ENCODE measurements at places on chromosomes 13 and 19. TPM values are rescaled to one million over a fixed set of nuclear protein-coding genes. Genes with fewer than 3 reads are reported as not detected.

DNA sequence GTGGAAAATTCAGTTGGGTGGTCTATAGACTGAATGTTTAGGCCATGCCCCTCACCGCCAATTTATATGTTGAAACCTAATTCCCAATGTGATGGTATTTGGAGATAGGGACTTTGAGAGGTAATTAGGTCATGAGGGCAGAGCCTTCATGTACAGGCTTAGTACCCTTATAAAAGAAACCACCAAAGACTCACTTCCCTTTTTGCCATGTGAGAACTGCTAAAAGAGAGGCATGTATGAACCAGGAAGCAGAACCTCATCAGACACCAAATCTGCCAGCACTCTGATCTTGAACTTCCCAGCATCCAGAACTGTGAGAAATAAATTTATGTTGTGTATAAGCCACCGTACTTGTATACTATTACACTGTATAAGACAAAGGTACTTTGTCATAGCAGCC lies 40.6 kb downstream of the UQCRFS1 start:
- no peaks in the 10 kb centered on the region for H3K4me1 ChIP-seq
- no peak overlapping the region for H3K27ac ChIP-seq
- no peaks in the 10 kb centered on the region for H3K27me3 ChIP-seq
- no peak for DNase-seq

LILRA6 gene
- 1.3 TPM for total RNA-seq

DNA sequence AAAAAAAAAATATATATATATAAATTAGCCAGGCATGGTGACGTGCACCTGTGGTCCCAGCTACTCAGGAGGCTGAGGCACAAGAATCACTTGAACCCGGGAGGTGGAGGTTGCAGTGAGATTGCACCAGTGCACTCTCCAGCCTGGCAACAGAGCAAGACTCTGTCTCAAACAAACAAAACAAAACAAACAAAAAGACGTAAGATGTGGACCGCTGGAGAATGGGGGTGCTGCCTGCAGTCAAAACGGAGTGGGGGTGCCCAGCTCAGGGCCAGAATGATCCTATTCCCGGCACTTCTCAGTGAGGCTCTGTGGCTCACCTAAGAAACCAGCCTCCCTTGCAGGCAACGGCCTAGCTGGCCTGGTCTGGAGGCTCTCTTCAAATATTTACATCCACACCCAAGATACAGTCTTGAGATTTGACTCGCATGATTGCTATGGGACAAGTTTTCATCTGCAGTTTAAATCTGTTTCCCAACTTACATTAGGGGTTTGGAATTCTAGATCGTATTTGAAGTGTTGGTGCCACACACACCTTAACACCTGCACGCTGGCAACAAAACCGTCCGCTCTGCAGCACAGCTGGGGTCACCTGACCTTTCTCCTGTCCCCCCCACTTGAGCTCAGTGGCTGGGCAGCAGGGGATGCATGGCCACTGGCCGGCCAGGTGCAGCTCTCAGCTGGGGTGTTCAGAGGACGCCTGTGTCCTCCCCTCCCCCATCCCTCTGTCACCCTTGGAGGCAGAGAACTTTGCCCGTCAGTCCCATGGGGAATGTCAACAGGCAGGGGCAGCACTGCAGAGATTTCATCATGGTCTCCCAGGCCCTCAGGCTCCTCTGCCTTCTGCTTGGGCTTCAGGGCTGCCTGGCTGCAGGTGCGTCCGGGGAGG lies at the start of gene F7:
TSS of gene F7 (plus strand) at position 760 of the 889 bp plus-strand sequence. CDS start at position 811, 51 bp downstream.
- H3K27me3 ChIP-seq = peaks cover 8% of the 10 kb centered on the region
- H3K36me3 ChIP-seq = no peaks in the 10 kb centered on the region
- H3K4me3 ChIP-seq = no peak within 1 kb of the TSS
- peaks cover 4% of the 10 kb centered on the region for H3K4me1 ChIP-seq
- no peak for DNase-seq

FBXO27 gene
- total RNA-seq = 5.1 TPM

DNA sequence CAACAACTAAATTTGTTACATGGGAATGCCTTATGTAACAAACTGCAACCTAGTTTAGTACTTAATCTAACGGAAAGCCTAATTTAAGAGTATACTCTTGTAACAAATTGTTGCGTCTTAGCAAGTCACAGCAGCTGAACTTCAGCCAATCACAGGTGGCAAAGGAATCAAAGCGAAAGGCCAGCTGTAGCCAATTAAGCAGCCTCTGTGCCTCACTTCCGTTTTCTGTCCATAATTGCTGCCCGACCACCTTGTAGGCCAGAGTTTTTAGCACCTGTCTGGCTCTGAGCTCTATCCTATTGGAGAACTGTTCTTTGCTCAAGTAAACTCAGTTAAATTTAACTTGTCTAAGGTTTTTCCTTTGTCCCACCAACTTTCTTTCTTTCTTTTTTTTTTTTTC lies 18.1 kb upstream of the HSPH1 start:
- no peak overlapping the region for H3K4me3 ChIP-seq
- H3K27me3 ChIP-seq = no peaks in the 10 kb centered on the region
- DNase-seq = no peak
- no peaks in the 10 kb centered on the region for H3K4me1 ChIP-seq

NMRK2 gene
- total RNA-seq = not detected

All from breast epithelium (tissue), 4 donors.